NB4 (cell line): ENCODE measurements at places on chromosomes 3 and 15.

GRCh38 chr3:71251156-71251775 is 332.3 kb downstream of the FOXP1 start:
- peak; percentile 23 for DNase-seq

- DNase-seq, result no peak
These were observed 33.2 kb downstream of the TPRG1 start for GRCh38 chr3:189204937-189205336.

DNA sequence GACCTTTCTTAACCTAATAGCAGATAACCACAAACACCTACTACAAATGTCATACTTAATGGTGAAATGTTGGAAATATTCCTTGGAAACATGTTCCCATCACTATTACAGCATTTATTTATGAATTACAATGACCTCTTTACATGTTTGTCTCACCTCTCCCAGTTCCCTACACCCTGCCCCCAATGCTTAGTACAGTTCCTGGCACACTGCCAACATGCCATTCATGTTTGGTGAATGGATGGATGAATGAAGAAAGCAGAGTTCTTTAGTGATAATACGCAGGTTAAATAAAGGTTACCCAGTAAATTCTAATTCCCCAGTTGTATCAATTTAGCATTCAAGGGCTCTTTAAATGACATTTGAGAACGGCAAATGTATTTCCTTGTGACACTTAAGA is 259.9 kb upstream of the ATP11B start:
- DNase-seq, result no peak

DNA sequence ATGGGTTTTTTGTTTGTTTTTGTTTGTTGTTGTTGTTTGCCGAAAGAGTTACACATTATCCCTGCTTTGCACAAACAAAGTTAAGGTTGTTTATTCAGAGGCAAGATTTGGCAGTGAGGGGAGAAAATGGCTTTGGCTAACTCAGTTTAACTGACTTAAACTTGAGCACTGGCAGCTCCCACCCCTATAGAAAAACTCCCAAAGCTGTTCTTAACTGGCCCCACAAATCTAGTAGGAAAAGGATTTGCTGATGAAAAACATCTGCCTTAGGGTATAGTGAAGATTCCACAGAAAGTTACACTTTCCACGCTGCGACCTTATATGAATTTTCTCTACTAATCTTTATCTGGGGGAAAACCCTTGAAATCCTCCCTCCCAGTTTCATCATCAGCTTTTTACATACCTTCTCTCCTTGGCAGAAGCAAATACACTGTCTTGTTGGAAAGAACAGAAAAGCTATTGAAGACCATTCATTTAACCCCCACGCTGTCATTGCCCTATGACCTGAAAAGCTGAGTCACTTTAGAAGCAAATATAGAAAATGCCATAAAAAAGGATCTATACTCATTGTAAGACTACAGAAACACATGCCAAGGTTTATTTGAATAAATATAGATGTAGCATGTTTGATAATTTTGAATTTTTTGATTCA is 551.7 kb downstream of the NR2F2 start:
- DNase-seq, result no peak

- DNase-seq, result peak; percentile 24
These were observed 9.9 kb downstream of the CEP152 start for GRCh38 chr15:48800811-48801455.

DNA sequence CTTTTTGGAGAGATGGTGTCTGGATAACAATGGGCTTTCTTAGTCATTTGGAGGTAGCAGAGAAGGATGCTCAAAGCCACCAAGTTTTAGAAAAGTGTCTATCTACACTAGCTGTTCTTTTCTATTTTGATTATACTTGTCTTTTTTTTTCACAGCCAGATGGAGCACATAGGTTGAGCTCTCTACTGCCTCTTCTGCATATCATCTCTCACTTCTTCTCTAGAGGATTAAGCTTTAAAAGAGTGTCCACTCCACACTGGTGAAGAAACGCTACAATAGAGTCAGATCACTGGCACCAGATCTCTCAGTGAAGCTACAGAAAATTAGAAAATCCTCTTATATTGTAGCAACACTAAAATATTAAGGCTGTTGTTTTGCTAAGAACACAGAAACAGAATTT is 145.3 kb upstream of the MBNL1 start:
- DNase-seq, result no peak

DNA sequence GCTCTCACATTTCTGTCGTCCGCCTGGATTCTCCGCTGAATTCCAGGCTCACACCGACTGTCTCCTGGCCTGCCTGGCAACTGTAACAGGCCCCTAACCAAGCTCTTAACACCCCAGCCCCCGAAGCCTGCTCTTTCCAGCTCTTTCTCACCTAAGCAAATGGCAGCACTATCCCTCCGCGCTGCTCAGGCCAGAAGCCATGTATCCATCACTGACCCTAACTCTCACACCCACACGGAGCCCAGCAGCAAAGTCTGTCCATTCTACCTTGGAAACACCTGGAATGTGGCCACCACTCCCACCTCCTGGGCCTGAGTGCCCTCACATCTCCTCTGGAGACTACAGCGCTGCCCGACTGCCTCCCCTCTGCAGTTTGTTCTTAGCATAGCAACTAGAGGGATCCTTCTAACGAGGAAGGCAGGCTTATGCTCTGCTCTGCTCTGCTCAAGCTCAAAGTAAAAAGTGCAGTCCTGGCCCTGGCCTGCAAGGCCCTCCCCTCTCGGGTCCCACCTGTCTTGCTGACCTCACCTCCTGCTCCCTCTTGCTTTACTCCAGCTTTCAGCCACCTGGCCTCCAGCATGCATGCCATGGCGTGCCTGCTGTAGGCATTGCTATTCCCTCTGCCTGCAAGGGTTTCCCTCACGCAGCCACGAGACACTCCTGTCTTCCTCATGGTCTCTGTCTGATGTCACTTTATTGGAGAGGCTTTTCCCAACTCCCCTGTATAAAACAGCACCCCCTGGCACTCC is 27.2 kb downstream of the FEM1B start:
- DNase-seq, result no peak

- no peak for DNase-seq
These were observed 4.7 kb upstream of the DIS3L start for GRCh38 chr15:66288551-66289185.

DNA sequence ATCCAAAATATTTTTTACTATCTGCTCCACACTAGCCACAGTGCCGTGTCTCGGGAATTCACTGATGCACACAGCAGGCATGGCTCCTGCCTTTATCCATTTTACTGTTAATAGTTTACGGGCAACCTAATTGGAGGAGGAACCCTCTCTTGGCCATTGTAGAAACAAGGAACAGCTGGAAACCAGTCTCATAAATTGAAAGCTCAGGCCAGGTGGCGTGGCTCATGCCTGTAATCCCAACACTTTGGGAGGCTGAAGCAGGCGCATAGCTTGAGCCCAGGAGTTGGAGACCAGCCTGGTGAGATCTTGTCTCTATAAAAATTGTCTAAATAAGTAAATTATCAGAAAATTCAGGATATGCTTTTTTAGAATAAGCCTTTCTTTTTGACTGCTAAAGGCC is 39.0 kb downstream of the IL5RA start:
- DNase-seq, result no peak

GRCh38 chr15:53875139-53875538 is 103.1 kb upstream of the UNC13C start:
- DNase-seq, result no peak

- peak; percentile 28 for DNase-seq
These were observed 25.3 kb downstream of the ADGRG7 start for GRCh38 chr3:100634493-100635272.

DNA sequence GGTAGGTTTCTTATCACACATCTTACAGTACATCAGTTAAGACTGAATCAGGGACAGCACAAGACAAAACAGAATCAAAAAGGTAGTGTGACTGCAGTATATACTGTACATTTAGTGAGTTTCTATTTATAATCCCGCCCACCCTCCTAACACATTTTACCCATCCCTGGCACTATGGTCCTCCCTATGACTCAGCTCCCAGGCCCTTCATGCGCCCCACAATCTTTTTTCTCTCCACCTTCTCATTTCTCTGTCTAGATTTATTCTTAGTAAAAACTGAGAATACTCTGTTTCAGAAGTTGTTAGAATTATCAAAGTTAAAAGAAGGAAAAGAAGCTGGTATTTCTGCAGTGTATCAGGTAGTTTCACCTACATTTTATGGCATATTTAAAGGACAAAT is 427.3 kb downstream of the CNTN4 start:
- no peak for DNase-seq

DNA sequence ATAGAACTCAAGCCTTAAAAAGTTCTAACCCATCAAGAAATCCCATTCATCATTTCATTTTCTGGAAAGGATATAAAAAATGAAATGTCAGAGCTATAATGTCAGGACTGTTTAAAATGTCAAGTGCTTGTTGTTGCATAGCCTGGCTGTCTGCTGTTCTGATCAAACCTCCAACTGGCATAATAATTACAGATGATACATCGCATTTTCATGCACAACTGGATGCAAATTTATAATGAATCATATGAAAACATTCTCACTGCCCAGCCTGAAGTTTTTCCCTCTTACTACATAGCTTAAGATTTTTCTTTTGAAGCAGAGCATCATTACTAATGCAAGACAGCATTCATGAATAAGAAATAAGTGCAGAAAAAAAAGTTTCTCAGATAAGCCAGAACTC is 46.5 kb downstream of the GUCA1C start:
- no peak for DNase-seq

DNA sequence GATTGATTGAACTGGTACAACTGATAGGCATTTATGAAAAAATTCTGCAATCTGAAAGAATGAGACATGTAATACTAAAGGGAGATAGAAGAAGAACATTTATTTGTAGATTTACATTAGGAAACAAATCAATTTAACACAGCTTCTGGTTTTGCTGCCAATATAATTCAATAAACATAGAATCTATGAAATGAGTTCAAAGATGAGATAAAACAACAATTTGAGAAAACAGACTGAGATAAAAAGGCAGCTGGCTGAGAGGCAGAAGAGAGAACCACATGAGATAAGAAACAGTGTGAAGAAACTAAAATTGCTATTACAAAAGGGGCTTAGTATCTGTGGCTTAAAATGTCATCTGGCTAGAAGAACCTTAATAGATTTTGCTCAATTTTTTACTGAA is 176.6 kb downstream of the PYDC2 start:
- DNase-seq, result no peak

- no peak for DNase-seq
These were observed 218.0 kb downstream of the ZBTB20 start for GRCh38 chr3:114928989-114929640.

DNA sequence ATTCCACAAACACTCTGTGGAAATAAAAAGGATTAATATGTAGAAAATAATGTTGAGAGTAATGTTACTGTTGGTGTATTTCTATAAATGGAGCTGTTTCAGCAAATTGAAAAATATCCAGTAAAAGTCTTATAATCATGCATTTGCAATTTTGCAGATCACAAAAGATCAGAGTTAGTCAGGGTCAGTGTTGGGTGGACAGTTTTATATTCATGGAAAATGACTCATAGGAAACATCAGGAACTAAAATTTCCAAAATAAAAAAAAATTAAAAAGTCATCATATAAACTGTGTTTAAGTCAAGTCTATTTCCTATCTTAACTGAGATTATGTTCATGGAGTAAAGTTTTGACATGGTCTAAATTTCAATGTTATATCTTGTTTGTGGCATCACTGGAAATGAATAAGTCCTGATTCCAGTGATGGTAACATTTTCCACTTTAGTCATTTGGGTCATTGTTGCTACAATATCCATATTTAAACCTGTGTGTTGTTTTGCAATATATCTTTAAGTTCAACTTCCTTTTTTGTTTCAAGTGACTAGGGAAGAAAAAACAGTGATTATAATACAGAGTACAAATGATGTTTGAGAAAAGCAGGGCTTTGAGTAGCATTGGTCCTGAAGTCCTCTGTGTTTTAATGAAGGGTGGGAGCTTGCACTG is 37.8 kb downstream of the MITF start:
- DNase-seq, result peak; percentile 4
